ENCODE measurements at places on chromosomes 11 and 22. TPM values are rescaled to one million over a fixed set of nuclear protein-coding genes. Genes with fewer than 3 reads are reported as not detected.

Gene PYGM
- 13.4 TPM for polyA plus RNA-seq

Gene MB
- polyA plus RNA-seq, result 2.7 TPM

Gene TPP1
- polyA plus RNA-seq, result 123 TPM

Gene PNPLA3
- polyA plus RNA-seq, result 4.8 TPM

Gene MAJIN
- not detected for polyA plus RNA-seq

Gene APOBEC3B
- polyA plus RNA-seq, result 49.9 TPM

Gene SLC7A4
- 7.3 TPM for polyA plus RNA-seq

Gene SCARF2
- polyA plus RNA-seq, result 1.9 TPM

Gene OR2AG2
- not detected for polyA plus RNA-seq

Gene HORMAD2
- not detected for polyA plus RNA-seq

Gene RTN4RL2
- 14.0 TPM for polyA plus RNA-seq

Gene STK33
- 8.6 TPM for polyA plus RNA-seq

Gene APOL2
- 16.9 TPM for polyA plus RNA-seq
